ENCODE measurements at places on chromosomes 1 and 21. TPM values are rescaled to one million over a fixed set of nuclear protein-coding genes. Genes with fewer than 3 reads are reported as not detected.

CYP4Z1 gene
- total RNA-seq: not detected

MAD2L2 gene
- 21.3 TPM for total RNA-seq

F13B gene
- total RNA-seq: not detected

TBX15 gene
- total RNA-seq: not detected

CSF3R gene
- not detected for total RNA-seq

TAS1R1 gene
- not detected for total RNA-seq

SUSD4 gene
- 0.66 TPM for total RNA-seq

COA6 gene
- 22.1 TPM for total RNA-seq

RUNX3 gene
- total RNA-seq: 87.1 TPM

PLA2G2A gene
- not detected for total RNA-seq

DNM3 gene
- 2.3 TPM for total RNA-seq

PDE9A gene
- total RNA-seq: 15.7 TPM

REG4 gene
- 16.1 TPM for total RNA-seq

UBL4B gene
- not detected for total RNA-seq

HES5 gene
- not detected for total RNA-seq

TCHH gene
- not detected for total RNA-seq

AMY1C gene
- not detected for total RNA-seq

RIIAD1 gene
- not detected for total RNA-seq

HPDL gene
- 1.5 TPM for total RNA-seq

KCNE2 gene
- total RNA-seq: not detected

BEND5 gene
- total RNA-seq: 12.8 TPM

AIRE gene
- total RNA-seq: not detected

PAX7 gene
- not detected for total RNA-seq

CNR2 gene
- 0.99 TPM for total RNA-seq

LAMB3 gene
- total RNA-seq: 0.73 TPM

SYT6 gene
- total RNA-seq: not detected

CDK18 gene
- total RNA-seq: 5.7 TPM

KRTAP13-2 gene
- not detected for total RNA-seq

IARS2 gene
- 44.5 TPM for total RNA-seq

IFI44 gene
- 27.9 TPM for total RNA-seq

KCNJ10 gene
- not detected for total RNA-seq

C1orf141 gene
- not detected for total RNA-seq

All from naive thymus-derived CD8-positive, alpha-beta T cell (primary cell).